ENCODE measurements at places on chromosomes 6 and 20.

GRCh38 chr6:56984361-56984760 is 29.5 kb downstream of the BEND6 start:
- no peak for DNase-seq

DNA sequence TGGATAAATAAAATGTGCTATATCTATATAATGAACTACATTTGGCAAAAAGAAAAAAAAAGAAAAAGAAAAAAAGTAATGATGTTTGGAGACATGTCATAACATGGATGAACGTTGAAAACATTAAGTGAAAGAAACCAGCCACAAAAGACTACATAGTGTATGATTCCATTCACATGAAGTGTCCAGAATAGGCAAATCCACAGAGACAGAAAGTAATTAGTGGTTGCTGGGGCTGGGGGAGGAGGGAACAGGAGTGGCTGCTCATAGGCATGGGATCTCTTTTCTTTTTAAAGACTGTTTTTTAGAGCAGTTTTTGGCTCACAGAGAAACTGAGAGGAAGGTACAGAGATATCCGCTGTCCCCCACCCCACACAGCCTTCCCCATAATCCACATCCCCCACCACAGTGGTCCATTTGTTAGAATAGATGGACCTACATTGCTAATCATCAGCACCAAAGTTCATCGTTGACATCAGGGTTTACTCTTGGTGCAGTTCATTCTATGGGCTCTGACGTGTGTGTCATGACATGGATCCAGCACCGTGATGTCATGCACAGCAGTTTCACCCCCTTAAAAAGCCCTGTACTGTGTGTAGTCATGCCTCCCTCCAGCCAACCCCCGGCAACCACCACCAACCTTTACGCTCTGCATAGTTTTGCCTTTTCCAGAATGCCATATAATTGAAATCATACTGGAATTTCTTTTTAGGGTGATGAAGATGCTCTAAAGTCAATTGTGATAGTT is 240.9 kb upstream of the RREB1 start:
- DNase-seq: no peak

- DNase-seq: no peak
These were observed 42.3 kb upstream of the GATA5 start for GRCh38 chr20:62517901-62518610.

DNA sequence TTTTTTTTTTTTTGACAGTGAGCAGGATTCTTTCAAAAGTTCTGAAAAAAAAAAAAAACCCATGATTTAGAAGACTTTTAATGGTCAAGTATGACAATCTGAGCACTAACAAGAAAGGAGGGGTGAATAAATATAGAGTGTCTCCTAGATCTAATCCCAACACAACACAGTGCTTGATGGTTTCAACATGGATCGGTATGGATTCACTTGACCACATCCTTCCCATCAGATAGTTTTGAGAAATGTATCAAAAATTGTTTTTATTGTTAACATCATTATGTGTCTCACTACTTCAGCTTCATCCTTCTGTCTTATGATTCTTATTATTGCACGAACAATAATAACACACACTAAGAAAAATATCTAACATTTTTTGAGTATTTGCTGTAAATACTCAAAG is 21.0 kb downstream of the KIF13A start:
- no peak for DNase-seq

Measured in CD4-positive, alpha-beta memory T cell (primary cell).